ENCODE measurements at places on chromosomes 2 and 18. TPM values are rescaled to one million over a fixed set of nuclear protein-coding genes. Genes with fewer than 3 reads are reported as not detected.

DNA sequence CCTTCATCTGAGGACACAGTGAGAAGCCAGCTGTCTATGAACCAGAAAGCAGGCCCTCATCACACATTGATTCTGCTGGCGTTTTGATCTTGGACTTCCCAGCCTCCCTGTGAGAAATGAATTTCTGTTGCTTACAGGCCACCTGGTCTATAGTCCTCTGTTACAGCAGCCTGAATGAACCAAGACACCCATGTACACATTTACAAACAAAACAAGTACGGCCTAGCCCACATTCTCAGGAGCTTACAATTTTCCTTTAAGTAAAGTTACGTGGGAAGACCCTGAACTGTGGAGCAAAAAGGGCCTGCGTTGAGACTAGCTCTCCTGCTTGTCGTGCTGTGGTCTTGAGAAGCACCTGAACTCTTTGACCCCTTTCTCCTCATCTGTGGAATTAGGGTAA is 12.0 kb upstream of the SLC20A1 start:
- no peak for DNase-seq

TMEM247 gene
- total RNA-seq, result not detected

GRCh38 chr2:161130354-161130753 is 29.9 kb upstream of the TANK start:
- DNase-seq, result no peak

EHD3 gene
- total RNA-seq, result 2.3 TPM

TRIB2 gene
- 9.4 TPM for total RNA-seq

- no peak for DNase-seq
Measured at GRCh38 chr2:47165001-47165555, 10.0 kb upstream of the STPG4 start.

UGT1A10 gene
- total RNA-seq, result not detected

DNA sequence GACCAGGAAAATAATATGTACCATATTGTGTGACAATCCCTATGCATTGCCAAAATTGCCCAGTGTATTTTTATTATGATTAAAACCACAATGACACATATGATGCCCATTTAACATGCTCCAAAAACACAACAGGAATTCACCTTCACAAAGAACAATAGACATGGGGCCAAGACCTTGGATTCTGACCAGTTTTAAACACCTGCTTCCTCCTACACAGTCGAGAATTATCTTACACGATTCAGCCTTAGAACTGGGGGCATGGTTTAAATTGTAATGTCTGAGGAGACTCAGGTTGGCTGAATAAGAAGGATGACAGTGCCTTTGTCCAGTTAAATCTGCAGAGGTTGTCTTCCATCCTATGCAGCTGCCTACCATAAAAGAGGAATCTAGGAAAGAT is 212.7 kb downstream of the PLCL1 start:
- DNase-seq, result no peak

- DNase-seq, result no peak
Measured at GRCh38 chr2:123514613-123515207, 510.4 kb upstream of the CNTNAP5 start.

- DNase-seq, result no peak
Measured at GRCh38 chr2:129078548-129078947, 759.9 kb upstream of the HS6ST1 start.

CCDC85A gene
- total RNA-seq, result not detected

GNLY gene
- total RNA-seq, result 9.0 TPM

MPP4 gene
- not detected for total RNA-seq
